CD4-positive, alpha-beta T cell treated with Interleukin-15 for 4 hours (primary cell): ENCODE measurements at places on chromosomes 4 and X.
A peak's percentile ranks its signal among the peaks of the same experiment; 100 is the strongest.

- DNase-seq: peak; percentile 37
These were observed 32.5 kb downstream of the HMGB2 start for GRCh38 chr4:173301518-173302201.

GRCh38 chr4:184911310-184911709 is 85.5 kb upstream of the ACSL1 start:
- DNase-seq: no peak

DNA sequence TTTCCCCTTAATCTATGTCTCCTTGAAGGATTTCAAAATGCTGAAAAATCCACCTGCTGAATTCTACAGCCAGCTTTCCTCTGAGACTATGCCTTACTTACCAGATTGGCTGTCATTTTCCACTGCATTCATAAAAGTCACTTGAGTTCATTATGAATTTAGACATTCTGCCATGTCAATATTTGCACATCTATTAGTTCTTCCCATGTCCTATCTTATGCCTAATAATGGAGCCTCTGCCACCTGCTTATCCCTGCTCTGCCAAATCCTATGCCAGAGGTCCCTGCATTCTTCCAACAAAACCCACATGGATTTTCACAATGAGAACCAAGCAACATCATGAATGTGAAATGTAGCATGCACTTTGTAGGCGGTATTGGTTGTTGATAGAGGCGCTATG is 42.6 kb downstream of the GASK1B start:
- no peak for DNase-seq

DNA sequence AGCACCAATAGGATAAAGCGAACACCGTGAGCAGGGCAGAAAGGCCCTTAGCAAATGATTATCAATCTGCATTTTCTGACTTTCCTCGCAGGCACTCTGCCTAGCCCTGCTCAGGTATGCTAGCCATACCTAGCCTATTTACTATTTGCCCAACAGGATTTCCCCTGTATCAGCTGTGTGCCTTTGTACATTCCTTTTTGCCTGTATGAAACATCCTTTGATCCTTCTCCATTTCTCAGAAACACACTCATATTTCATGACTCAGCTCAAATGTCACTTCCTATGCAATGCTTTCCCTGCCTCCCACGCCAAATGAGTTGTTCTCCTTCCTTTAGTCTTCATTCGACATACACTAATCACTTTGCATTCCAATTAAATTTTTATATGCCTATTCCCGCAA is 37.2 kb downstream of the PCDH7 start:
- DNase-seq: no peak

DNA sequence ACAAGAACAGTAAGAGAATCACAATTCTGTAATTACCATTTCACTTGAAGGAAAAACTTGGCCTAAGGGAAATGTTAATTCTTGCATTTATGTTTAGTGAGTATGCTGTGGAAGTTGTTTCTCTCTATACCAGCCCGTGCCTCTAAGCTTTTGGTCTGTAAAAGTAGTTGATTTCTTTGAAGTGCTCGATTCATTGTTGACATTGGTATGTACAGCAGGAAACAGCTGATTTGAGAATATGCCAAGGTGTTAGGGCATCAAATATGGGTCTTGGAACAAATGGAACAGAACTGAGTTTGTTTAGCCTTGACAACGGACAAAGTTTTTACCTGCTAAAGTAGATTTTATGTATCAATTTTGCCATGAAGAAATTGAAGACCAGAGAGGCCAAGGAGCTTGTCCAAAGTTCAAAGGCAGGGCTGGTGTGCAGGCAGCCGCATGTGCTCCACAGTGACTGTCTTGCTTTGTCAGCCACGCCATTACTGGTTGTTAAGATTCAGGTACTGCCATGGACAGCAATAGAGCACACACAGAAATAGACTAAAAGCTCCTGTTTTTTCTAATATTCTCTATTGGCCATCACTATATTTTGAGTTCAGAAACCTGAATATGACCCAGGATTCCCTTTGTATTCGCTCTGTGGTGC is 75.5 kb upstream of the TLR3 start:
- no peak for DNase-seq

DNA sequence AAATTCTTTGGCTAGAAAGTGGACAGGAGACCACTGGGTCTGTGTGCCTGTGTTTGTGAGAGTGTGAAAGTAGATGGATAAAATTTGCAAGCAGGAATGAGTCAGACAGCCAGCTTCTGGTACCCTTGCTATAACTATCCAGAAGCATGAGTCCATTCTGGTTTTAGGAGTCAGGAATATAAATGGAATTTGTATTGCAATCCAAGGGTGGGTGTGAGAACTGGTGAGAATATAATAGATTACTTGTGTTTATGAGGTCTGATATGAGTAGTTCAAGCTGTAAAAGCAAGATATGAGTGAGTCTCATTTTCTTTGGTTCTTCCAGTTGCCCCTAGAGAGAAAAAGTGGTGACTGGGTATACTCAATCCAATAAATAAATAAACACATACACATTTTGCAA is 212.7 kb upstream of the TAPT1 start:
- DNase-seq: no peak
